ENCODE measurements at places on chromosomes 16 and 17.

DNA sequence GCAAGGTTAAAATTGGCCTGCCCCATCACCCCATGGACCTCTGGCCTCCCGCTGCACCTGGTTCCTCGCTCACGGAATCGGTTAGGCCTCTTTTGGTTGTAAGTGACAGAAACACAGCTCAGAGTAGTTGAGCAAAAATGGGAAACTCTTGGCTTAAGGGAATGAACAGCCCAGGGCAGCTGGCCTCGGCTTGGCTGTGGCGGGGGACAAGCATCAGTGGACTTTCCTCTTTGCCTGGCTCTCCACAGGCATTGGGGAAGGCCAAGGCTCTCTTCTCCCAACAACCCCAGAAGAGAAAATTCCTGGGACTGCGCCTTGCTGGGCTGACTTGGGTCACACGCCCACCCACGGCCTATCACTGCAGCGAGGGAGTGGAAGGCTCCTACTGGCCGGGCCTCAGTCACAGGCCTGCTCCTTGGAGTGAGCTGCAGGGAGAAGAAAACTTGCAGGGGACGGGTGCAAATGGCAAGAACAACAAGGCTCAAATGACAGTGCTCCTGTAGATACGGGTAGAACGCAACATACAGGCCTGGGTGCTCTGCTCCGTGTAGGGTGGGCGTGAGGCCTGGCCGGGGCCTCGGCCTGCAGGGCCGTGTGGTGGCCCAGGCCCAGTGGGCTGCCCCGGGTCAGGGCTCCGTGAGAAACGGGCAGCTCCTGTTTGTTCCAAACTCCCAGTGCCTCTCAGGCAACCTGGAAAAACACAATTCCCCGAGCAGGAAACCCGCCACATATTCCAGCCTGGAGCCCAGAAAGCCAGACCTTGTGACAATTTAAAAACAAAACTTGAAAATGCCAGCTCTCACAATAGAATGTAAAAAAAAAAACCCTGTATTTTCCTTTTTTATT lies 25.0 kb upstream of the ATP2A3 start:
- no peak for DNase-seq

DNA sequence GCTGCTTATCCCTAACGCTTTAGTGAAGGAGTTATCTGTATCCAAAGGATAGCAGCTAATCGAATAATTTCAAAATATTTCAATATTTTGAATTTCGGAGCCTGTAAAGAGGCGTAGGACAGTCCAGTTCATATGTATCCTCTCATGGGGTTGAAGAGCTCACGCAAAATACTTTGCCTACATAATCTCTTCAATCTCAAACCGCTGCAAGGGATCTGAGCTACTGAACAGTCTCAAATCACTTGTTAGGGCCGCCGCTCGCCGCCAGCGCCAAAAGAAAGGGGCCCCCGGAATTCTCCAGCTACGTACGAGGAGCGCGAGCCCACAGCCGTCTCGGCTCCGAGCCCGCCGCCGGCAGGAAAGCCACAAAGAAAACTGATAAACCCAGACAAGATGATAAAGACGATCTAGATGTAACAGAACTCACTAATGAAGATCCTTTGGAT lies 601 bp upstream of the RFWD3 start:
- peak; percentile 51 for DNase-seq

DNA sequence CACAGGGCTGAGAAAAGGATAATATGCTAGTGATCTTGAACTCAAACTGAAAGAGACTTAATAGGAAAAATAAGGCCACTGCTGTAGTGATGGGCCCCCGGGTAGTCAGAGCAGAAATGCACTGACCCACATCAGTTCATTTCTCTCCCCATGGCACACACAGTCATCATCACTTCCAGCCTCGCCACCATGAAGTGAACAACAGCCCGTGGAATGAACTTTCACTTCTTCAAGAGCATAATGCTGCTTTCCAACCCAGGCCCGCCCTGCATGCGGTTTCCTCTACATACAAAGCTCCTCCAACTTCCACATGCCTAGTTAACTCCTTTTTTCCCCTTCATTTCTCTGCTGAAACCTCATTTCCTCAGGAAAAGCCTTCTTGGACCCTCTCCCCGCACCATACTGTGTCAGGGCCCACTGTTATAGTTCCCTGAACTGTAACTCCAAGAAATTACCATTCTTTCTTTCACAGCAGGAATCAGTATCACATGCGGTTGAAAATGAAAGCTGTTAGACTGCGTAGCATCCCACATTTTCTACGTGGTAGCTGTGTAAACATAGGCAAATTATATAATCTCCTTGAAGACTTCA lies 65.8 kb upstream of the SMIM36 start:
- peak; percentile 56 for DNase-seq

DNA sequence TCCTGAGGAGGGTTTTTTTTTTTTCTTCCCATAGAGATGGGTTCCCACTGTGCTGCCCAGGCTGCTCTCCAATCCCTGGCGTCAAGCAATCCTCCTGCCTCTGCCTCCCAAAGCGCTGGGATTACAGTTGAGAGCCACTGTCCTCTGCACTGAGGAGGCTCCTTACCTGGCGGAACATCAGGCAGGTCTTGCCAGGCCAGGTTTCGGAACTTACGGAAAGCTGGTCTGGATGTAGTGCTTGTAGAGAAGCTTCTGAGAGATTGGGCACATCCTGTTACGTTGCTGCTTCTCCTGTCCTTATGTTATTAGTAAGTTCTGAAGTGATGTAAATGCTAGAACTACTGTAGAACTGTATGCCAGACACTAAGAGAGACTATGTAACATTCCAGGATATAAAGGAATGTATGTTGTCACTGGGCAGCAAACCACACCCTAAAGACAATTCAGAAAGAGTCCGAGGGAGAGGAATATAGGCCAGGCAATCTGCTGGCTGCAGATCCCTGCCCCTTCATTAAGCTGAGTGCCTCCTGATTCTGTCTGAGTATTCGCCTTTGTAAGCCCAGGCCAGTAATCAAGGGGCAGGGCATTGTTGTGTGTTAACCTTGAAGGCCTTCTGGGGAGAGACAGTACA lies 21.1 kb downstream of the ETV4 start:
- no peak for DNase-seq

- no peak for DNase-seq
These were observed 617 bp upstream of the SCRN2 start for GRCh38 chr17:47841488-47842291.
